ENCODE measurements at places on chromosomes 6 and 20.

DNA sequence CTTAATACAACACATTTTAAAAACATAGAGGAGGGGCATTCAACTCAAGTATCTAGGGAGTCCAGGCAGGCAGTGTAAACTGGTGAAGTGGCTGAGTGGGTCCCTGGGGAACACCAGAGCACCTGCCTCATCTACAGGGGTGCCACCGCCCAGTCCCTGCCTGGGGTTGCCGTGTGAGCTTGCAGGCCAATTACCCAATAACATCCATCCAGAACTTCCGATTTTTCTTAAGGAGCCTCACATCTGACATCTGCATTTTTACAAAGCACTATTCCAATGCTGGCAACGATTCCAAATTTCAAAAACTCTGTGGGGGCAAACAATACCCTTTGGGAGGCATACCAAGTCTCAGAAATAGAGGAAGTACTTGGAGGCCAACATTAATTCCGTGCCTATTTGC lies 288.4 kb upstream of the TSHZ2 start:
- DNase-seq, result no peak

GRCh38 chr6:150492507-150492906 lies 107.2 kb upstream of the PLEKHG1 start:
- DNase-seq, result no peak

DNA sequence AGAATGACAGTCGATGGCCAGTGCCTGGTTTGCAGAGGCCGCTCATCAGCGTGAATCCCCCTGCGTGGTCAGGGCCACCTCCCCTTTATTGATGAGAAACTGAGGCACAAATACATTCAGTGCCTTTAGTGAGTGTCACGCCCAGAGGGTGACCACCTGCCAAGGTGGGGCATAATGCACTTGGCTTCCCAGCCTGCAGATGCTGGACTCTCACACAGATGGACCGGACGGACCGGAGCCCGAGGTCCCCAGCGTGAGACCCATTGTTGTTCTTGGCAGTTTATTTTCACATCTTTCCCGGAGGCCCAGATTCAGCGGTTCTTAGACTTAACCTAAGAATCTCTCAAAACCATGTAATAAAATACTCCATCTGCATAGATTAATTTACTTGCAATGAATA lies 74.4 kb downstream of the YTHDF1 start:
- no peak for DNase-seq

GRCh38 chr20:46826343-46826984 lies 68.2 kb upstream of the EYA2 start:
- DNase-seq, result peak; percentile 39

DNA sequence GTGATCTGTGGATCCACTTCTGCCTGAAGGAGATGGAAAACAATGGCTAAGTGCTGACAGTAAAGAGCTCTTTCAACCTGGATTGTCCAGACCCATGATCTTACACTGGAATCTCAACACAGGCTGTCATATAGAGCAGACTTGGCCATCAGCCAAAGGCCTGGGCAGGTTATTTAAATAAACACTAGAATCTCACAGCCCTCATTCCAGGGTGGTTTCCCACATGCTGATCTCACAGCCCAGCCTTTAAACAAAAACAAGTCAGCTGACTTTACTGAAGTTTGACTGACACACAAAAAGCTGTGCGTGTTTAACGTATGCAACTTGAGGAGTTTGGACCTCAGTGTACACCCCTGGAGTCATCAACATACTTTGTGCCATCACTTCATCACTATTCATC lies 28.4 kb downstream of the SYNDIG1 start:
- no peak for DNase-seq

DNA sequence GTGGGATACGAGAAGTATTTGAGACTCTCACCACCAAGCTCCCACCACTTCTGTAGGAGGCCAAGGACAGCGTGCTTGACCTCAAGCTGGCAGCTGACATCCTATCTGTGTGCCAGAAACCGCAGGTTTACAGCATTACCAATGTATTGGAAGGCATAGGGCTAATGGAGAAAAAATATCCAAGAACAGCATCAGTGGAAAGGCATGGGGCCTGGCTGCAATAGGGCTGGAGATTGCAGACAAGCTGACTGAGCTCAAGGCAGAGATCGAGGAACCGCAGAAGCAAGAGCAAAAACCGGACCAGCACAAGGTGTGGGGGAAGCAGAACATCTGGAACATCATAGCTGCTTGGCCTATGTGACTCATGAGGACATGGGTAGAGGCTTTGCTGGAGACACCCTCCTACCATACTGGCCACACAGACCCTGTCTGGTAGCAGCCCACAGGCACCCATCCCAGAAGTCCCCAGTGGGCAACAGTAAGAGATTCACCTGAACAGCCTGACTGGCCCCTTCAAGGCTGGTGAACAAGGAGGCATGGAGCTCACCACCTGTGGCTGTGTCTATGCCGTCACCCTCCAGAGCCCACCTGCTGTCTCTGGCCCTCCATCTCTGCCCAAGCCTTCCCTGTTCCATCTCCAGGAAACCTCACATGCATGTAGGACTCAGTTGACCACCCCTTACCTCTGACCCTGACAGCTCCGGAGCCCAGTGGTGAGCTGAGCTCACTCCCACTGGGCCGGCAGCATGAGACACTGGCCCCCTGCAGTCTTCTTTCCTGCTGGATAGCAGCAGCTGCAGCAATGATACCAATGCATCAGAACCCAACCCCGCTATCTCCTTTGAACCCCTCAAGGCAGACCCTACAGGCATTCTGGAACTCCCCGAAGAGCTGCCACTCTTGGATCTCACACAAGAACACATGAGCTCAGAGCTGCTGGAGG lies 171.1 kb downstream of the KIF6 start:
- DNase-seq, result no peak

DNA sequence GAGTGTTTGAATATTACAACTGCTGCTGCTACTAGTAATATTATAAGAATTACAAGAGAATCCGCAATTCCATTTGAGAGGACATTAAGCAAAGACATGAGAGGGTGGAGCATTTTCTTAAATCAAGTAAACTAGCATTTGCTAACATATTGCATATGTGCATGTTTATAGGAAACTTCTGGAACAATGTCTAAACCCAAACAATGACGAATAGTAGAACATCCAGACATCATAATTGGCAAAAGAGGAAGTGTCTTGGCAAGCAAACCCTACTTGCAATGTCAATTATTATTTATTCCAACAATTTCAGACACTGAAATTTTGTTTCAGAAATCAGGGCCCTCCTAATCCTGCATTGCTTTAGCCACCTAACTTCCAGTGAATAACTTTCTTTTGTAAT lies 1155.3 kb upstream of the GJE1 start:
- no peak for DNase-seq

- DNase-seq, result no peak
These were observed 856 bp downstream of the TP53TG5 start for GRCh38 chr20:45377269-45377668.
